KG1 (cell line): ENCODE measurements at places on chromosomes 7 and 10.

GRCh38 chr10:80196270-80196949, 8.9 kb downstream of the ANXA11 start:
- DNase-seq: no peak

- DNase-seq: no peak
These were observed 11.2 kb downstream of the WDFY4 start for GRCh38 chr10:48695636-48696534.

DNA sequence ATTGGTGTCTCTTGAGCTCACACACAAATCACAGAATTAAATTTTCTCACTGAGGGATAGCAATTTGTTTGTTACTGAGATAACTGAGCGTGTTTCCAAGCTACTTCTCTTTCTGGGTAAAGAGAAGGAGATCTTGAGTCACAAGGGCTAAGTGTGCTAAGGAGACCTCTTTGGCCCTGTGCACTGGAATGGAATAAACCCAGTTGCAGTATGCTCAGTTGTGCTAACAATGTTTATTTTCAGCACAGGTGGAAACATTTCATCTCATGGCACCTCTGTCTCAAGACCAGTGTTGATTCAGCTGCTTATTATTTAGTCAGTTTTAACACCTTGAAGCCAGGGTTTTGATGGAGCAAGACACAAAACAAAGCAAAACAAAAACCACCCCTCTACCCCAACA, 22.5 kb upstream of the UBE2H start:
- DNase-seq: no peak

- no peak for DNase-seq
These were observed 100.1 kb upstream of the UNC5B start for GRCh38 chr10:71112138-71112785.

DNA sequence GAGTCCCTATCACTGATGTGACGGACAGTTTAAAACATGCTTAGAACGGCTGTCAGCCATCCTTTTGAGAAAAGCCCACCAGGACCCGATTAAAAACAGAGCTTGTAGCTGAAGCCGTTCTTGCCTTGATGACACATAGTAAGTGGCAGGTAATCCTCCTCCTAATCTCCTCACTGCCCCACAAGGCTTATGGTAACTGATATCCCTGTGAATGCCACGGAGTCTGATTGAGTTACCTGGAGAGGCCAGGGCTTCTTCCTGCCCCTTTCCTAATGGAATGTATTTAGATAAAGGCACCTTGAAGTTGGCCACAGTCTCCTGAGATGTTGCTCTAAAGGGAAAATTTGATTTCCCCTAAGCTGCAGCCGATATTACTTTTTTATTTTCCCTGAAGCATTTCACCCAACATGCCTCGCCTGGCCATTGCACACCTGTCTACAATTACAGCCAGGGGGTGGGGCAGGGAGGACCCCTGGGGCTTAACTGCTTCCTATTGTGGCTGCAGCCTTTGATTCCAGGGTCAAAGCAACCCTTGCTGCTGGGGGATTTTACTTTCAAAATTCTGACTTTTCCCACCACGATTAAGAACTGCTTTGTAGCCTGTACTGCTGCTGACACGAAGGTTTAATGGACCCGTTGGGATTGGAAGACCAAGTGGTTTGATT, 169.0 kb upstream of the GPR26 start:
- no peak for DNase-seq

- DNase-seq: no peak
These were observed 14.9 kb upstream of the PON3 start for GRCh38 chr7:95411036-95411435.

- DNase-seq: no peak
These were observed 135.8 kb downstream of the RAMP3 start for GRCh38 chr7:45293295-45293942.

GRCh38 chr7:2725178-2726105, 37.4 kb downstream of the AMZ1 start:
- DNase-seq: no peak

GRCh38 chr10:46307281-46308112, 20.7 kb downstream of the ANTXRL start:
- no peak for DNase-seq

GRCh38 chr7:22861576-22861975, 38.9 kb upstream of the TOMM7 start:
- DNase-seq: no peak

DNA sequence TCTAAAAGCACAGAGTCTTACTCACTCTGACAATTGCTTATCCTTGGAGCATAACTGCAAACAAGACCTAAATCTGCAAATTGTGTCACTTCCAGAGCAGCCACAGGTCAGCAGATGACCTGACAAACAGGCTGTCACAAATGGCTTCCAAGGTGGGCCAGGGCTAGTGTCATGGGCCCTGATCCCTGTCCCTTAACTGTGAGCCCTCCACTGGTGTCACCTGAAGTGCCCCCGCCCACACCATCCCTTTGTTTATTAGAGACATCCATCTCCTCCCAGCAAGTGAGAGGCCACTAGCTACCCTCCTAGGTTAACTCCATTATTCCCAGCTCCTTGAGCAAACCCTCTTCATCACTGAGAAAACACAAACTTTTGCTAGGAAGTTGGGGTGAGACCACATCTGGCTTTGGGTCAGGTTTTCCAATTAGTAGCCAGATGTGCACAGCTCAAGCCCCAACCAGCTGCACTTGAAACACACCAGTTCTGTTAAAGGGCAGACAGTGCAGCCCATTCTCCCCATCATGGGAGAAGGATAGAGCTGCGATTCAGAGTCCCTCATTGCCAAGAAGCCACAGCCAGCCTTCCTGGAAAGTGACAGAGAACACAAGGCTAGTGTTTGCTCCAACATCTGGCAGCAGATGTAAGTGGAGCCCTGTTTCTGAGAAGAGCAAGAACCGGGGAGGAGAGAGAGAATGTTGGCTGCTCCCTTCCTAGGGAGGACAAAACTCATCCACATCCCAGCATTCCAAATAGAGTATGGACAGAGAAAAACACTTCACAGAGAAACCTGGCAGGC, 75.7 kb upstream of the NANOS1 start:
- no peak for DNase-seq

DNA sequence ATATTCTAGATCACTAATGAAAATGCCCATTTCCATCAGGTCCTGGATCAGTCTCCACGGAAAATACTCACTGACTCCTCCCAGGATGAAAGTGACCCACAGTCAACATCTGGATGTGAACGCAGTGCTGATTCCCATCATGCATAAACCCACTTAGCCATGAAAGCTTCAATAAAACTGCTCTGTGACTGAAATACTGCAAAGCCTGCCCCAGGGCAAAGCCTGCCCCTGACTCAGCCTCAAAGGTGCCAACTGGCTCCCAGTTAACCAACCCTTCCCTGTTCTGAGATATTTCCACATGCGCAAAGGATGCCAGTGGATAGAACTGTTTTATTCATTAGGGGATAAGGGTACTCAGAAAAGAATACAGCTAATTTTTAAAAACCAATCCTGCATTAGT, 24.0 kb downstream of the OSBPL3 start:
- no peak for DNase-seq

GRCh38 chr10:47048526-47048905, 137.3 kb downstream of the PTPN20 start:
- DNase-seq: no peak

DNA sequence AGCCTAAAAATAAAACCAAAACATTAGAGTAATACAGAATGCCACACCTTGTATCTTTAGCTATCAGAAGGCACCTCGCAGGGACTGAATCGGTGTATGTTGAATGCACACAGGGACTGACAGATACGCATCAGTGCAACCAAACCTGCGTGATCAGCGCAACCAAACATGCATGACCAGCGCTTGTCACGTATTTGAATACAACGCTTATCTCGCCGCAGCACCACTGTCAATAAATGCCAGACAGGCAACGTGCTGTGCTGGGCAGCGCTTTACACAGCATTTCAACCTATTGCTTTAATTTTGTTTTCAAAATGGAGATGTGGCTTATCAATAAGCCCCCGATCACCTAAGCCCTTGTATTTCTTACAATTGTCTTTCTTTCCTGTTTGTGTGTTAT, 242.4 kb downstream of the SFMBT2 start:
- no peak for DNase-seq

- DNase-seq: no peak
These were observed 107.4 kb downstream of the ARID5B start for GRCh38 chr10:62008946-62009345.

DNA sequence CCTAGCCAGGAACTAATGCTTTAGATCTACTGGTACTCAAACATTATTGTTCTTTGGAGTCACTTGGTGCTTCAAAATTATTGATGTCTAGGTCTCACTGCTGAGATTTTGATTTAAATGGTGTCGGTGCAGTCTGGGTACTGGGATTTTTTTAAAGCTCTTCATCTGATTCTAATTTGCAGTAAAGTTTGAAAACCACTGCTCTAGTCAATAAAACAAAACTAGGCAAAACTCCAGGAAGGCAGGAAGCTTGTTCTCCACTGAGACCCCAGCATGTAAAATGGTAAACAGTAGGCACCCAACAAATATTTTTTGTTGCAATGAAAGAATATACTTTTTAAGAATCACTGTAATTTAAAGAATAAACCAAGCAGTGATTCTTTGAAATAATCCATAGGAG, 49.7 kb downstream of the ADD3 start:
- no peak for DNase-seq

GRCh38 chr7:142782922-142783900, 12.4 kb downstream of the PRSS2 start:
- peak; percentile 73 for DNase-seq

DNA sequence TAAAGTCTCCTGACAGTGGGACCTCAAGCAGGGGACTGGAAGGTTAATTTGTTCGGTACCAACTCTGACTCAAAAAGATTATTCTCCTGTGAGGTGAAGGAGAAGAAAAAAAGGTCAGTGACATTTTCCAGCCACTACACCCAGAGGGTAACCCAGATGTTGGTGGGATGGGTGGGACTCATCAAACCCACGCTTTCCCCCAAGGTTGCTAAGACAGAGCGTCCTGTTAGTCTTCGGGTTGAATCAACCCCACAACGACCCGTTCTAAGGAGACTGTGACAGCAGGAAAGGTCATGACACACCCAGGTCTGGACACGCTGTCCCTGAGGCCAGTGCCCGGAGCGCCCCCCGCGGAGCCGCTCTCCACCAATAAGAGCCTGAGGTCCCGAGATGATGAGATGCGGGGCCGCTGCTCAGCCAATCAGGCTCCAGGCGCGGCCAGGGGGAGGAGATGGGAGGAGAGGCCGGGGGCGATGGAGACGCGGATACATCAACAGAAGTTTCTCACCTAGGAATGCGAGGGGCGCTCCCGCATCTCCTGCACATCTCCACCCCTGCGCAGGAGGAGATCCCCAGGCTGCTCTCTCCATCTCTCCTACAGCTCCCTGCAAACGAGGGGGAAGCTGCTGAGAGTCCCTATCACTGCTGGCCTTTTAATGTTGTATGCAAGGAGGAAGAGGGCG, at the start of gene WNT16:
Gene WNT16, plus strand, starts transcription at position 493 of the 683 bp plus-strand sequence. CDS start 293 bp downstream, outside the sequence.
- DNase-seq: no peak

GRCh38 chr7:49866910-49867309, 93.5 kb downstream of the VWC2 start:
- no peak for DNase-seq

- DNase-seq: no peak
These were observed 166.9 kb downstream of the SNX10 start for GRCh38 chr7:26458466-26459145.

DNA sequence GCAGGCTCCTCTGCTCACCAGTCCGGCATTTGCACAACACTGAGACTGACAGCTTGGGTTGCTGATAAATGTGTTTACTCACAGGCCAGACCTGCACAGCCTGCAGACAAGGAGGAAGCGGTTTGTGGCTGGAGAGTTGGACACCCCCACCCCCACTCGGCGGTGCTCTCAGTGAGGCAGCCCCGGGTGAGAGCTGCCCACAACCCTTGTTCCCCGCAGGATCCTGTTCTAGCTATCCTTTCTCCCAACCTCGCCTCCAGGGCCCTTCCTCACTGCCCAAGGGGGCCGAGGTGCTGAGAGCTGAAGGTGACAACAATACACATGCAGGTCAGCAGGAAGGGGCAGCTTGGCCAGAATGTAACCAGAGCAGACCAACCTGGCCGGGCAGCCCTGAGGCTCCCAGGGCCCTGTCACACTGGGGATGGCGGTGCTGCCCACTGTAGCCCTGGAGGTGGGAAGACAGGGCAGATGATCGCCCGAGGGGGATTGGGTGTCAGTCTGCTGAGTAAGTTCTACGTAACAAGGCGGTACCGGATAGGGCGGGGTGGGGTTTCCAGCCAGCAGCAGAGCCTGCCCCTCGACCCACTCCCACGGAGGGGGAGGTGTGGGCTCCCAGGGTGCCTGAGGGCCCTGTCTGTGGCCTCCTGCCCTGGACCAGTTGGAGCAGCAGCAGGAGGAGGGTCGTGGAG, 2.1 kb upstream of the ADAM8 start:
- DNase-seq: peak; percentile 69

- no peak for DNase-seq
These were observed 317.3 kb downstream of the TCERG1L start for GRCh38 chr10:130994191-130994590.

DNA sequence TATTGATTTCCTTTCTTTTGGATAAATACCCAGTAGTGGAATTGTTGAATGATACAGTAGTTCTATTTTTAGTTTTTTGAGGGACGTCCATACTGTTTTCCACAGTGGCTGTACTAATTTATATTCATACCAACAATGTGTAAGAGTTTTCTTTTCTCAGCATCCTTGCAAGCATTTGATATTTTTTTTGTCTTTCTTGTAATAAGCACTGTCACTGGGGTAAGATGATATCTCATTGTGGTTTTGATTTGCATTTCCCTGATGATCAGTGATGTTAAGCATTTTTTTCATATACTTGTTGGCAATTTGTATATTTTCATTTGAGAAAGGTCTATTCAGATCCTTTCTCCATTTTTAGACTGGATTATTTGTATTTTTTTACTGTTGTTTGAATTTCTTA, 308.7 kb downstream of the PTEN start:
- DNase-seq: no peak

- DNase-seq: no peak
These were observed 353.5 kb downstream of the ELMO1 start for GRCh38 chr7:37095122-37095521.

GRCh38 chr10:76554033-76554408, 1083.6 kb downstream of the KCNMA1 start:
- DNase-seq: no peak

DNA sequence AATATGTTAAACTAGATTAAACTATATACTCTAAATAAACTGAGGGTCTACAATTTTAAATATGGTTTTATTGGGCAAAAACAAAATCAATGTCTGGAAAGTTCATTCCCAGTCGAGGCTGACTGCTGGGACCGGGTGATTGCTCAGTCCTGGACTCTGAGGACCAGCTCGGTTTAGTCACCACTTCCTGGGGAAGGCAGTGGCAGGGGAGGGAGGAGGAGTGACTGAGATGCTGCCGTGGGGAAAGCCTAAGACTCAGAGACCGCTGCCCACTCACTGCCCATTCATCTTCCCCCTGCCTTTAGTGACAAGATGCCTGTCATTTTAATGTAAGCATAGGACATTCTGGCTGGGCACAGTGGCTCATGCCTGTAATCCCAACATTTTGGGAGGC, 29.0 kb downstream of the ATOH7 start:
- no peak for DNase-seq

DNA sequence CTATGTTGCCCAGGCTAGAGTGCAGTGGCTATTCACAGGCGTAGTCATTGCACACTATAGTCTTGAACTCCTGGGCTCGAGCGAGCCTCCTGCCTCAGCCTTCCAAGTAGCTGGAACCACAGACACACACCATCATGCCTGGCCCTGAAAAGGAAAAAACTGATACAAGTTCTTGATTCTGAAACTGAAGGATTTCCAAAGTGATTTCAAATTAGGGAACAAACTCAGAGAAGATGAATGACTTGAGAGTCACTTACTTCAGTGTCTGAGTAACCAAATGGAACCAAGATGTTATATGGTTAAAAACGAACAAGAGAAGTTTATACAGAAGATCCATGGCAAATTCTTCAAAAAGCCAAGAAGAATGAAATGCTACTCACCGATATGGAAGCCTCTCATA, 14.4 kb downstream of the CWF19L1 start:
- DNase-seq: no peak

- DNase-seq: peak; percentile 83
These were observed 34.0 kb downstream of the DNAJB12 start for GRCh38 chr10:72320676-72321247.
